ENCODE measurements at places on chromosomes 6 and 20.

DNA sequence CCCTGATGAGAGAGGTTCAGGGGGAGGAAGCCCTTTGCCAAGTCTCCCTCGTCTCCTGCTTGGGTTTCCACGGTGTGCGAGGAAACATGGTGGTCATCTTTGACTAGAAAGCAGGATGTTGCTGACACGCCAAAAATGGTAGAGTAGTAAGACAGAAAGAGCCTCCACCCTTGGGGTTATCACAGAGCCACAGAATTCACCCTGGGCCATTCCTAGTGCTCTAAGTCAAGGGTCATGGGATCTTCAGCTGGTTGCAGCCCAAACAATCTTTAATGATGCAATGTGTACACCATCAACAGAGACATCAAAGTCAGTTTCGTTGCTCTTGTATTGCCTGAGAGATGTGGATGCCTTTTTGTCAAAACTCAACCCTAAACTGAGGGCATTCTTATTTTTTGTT is 201.9 kb downstream of the LY86 start:
- no peak for DNase-seq

GRCh38 chr6:5132731-5133130 is 47.6 kb downstream of the PPP1R3G start:
- DNase-seq, result no peak

DNA sequence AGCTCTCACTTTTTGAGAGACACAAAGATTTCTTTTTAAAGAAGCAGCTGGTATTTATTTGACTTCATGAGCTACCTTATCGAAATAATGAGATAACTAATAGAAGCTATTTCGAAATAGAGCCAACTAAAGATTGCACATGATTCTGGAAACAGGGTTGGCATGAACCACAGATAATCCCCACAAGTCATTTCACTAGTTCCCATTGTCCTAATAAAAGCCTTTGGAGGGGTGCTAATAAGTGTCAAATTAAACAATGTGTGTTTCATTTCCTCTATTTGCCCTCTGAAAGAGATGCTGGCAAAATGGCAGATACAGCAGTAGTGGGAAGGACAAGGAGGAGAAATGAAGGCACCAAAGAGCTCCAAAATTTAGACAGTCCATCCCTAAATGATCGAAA is 78.6 kb upstream of the RIPOR2 start:
- no peak for DNase-seq

- no peak for DNase-seq
These were observed 98.3 kb downstream of the BMP7 start for GRCh38 chr20:57167971-57168701.

DNA sequence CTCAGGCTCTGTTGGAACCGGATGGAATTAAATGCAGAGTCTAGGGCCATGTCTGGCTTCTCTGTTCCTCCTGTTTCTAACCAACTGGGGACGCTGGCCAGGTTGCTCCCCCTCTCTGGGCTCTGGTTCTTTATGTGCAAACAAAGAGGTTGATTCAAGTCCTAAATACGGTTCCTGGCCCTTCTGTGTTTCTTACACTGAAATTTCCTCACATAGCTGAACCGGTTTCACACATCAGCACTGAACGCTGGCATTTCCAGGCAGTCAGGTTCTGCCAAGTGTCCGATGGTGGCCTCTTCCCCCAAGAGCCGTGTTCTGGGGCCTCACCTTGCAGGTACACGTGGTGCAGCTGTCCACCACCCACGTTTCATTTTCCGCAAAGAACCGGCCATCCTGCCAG is 13.5 kb downstream of the THBS2 start:
- DNase-seq, result no peak

Measured in NCI-H2029 treated with DMSO at 0.1 percent for 48 hours (cell line).